K562 (cell line): ENCODE measurements at places on chromosomes 6 and 20.

- DNase-seq, result no peak
- peaks cover 58% of the 10 kb centered on the region for H3K27me3 ChIP-seq
- no peaks in the 10 kb centered on the region for H3K36me3 ChIP-seq
- H3K4me1 ChIP-seq, result 0 out of 2 replicates have a peak, but pooled peaks cover 2% of the 10 kb centered on the region
These were observed 32.1 kb upstream of the IRF4 start for GRCh38 chr6:359261-360035.

DNA sequence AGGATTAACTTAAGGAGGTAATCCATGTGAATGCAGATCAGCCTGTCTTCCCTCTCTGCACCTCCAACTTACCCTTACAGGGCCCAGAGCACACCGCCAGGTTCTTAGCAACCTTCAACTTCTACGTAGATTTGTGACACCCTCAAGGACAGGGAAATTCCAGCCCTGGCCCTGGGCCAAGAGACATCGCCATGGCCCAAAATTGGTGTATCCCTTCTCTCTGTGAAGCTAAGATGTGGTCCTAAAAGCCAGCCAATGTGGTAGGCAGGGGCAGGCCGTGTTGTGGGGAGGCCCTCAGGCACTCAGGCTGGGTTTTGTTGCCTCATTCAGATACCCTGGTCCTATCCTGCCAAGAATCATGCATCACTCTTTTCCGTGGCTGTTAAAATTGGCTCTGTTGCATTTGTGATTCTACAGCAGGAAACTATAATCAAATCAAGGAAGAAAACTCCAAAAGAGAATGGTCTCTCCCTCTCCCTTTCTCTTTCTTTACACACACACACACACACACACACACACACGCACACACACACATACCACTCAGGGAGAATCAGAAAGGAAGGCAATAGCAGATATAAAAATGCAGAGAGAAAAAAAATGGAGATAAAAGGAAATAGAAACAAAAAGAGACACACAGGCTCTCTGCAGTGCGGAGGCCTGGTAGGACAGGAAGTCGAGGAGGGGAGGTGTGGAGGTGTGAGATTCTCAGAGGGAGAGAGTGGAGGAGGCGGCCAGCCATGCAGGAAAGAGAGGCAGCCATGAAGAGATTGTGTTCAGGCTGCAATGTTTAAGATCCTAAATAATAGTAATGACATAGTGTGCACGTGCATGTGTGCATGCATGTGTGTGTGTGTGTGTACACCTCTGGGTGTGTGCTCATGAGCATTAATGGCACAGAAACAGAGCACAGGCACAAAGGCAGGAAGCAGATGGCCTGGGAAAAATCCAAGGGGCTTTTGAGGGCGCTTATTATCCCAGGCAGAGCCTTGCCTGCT lies 201.8 kb upstream of the LRFN2 start:
- H3K4me1 ChIP-seq, result no peaks in the 10 kb centered on the region
- 0 out of 3 replicates have a peak, but pooled peaks cover 2% of the 10 kb centered on the region for H3K27me3 ChIP-seq
- H3K4me3 ChIP-seq, result no peak overlapping the region

- H3K36me3 ChIP-seq, result no peaks in the 10 kb centered on the region
- H3K27ac ChIP-seq, result no peak overlapping the region
- peaks cover 4% of the 10 kb centered on the region; the same call in 2 of the 3 replicates for H3K4me1 ChIP-seq
- no peak overlapping the region for H3K4me3 ChIP-seq
- H3K27me3 ChIP-seq, result no peaks in the 10 kb centered on the region
These were observed 100.1 kb upstream of the ADTRP start for GRCh38 chr6:11878735-11879134.

- H3K27me3 ChIP-seq, result no peaks in the 10 kb centered on the region
- no peaks in the 10 kb centered on the region for H3K36me3 ChIP-seq
- peak; percentile 77 for DNase-seq
- H3K27ac ChIP-seq, result peak overlapping the region; percentile 20; the same call in 1 of the 3 replicates
- peaks cover 7% of the 10 kb centered on the region for H3K4me1 ChIP-seq
- peak overlapping the region; percentile 57 for H3K4me3 ChIP-seq
These were observed 532.8 kb downstream of the RFPL4B start for GRCh38 chr6:112879920-112880413.

DNA sequence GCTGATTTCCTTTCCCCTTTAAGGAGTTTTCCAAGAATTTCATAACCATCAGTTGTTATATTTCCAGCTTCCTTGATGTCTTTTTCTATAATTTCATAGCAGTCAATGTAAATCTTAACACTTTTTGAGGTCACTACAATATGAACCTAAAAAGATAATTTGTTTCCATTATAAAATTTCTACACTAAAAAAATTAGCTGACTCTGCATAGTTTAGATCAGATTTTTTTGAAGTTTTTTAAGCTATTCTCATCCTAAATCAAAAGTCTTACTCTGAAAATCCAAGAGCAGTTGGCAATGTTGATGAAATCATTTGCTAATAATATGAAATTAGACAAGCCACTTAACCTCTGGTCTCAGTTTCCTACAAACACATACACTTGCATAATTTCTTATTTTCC lies 96.8 kb downstream of the COL12A1 start:
- H3K36me3 ChIP-seq, result no peaks in the 10 kb centered on the region
- H3K4me3 ChIP-seq, result no peak overlapping the region
- no peak for DNase-seq

GRCh38 chr6:109073344-109074132 lies 21.1 kb downstream of the SESN1 start:
- peak; percentile 39 for DNase-seq
- no peaks in the 10 kb centered on the region for H3K36me3 ChIP-seq
- H3K4me1 ChIP-seq, result no peaks in the 10 kb centered on the region
- no peak overlapping the region for H3K27ac ChIP-seq

DNA sequence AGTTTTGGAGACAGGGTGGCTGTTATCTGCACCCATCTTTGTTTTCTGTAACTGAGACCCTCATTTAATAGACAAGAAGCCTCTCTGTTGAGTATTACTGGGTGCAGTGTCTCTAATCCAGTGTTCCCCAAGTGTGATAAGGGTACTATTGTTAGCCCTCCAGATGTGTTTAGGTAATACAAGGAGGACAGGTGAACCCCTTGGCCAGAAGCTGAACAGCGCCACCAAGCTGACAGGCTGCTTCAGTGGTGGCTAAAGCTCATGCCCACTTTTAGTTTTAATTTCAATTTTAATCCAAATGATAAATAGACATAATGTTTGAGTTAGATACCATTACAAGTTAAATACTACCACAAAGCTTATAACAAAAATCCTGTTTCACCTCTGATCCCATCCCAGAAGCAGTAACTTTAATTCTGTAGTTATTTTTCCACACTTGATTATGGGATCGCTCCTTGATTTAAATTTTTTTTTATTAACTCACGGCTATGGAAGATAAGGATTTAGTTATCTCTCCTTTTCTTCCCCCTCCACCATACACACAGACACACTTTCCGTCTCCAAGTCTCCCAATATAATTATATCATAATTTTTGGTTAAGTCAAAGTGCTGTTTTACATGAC lies 8.4 kb upstream of the STK35 start:
- no peaks in the 10 kb centered on the region for H3K36me3 ChIP-seq
- no peak overlapping the region for H3K4me3 ChIP-seq
- no peaks in the 10 kb centered on the region for H3K4me1 ChIP-seq
- H3K27me3 ChIP-seq, result 0 out of 3 replicates have a peak, but pooled peaks cover 2% of the 10 kb centered on the region
- no peak overlapping the region for H3K27ac ChIP-seq

GRCh38 chr6:136757150-136757549 lies 35.1 kb downstream of the MAP3K5 start:
- H3K27ac ChIP-seq, result peak overlapping the region; percentile 46; the same call in 2 of the 3 replicates
- peaks cover 57% of the 10 kb centered on the region for H3K4me1 ChIP-seq
- H3K27me3 ChIP-seq, result no peaks in the 10 kb centered on the region

DNA sequence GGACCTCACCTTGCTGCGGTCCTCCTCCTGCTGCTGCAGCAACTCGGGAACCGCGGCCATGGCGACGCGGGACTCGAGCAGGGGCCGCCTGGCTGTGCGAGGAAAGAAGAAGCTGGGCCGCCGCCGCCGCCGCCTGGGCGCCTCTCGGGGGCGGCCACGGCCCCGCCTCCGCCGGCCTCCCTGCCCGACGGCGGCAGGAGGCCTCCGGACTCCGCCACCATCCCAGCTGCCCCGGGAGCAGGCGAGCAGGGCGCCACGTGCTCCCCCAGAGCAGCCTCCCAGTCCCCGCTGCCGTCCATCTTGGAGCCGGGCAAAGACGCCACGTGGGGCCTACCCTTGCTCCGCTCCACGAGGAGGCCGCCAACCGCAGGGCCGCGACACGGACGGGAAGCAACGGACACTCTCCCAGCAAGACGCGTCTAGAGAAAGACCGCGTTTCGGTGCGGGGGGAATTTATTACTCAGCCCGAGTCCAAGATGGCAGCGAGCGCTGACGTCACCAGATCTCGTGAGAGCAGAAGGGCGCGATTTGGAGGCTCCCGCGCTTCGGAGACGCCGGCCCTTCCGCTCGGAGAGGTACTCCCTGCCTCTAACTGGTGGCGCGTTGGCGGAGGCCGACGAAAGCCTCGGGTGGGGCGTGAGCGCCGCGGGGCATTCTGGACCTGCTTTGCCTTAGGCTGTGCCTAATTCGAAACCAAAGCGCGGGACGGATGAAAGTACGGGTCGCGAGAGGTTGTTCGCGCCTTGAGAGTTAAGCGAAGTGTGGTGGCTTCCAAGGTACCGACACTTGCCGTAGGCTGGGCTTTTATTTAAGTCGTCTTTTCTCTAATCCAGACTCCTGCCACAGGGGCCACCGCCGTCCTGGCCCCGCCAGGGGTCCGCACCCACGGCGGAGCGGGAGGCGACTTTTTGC lies at the start of the genes MGME1 and SNX5:
TSS of gene MGME1 (plus strand) at position 653 of the 912 bp plus-strand sequence. CDS start 842 bp downstream, outside the sequence.
TSS of gene SNX5 (minus strand) at position 429 of the 912 bp plus-strand sequence. CDS start at position 60, 369 bp downstream.
- H3K4me3 ChIP-seq, result peak within 1 kb of the TSS; percentile 90
- peaks cover 60% of the 10 kb centered on the region for H3K36me3 ChIP-seq
- peak within 1 kb of the TSS; percentile 100 for H3K27ac ChIP-seq
- peak; percentile 96 for DNase-seq
- no peaks in the 10 kb centered on the region for H3K27me3 ChIP-seq

GRCh38 chr20:62843656-62844055 lies 18.0 kb downstream of the TCFL5 start:
- H3K27ac ChIP-seq, result no peak overlapping the region
- no peak overlapping the region for H3K4me3 ChIP-seq
- peaks cover 27% of the 10 kb centered on the region; the same call in 2 of the 3 replicates for H3K36me3 ChIP-seq
- 0 out of 3 replicates have a peak, but pooled peaks cover under 1% of the 10 kb centered on the region for H3K4me1 ChIP-seq
- no peaks in the 10 kb centered on the region for H3K27me3 ChIP-seq
- DNase-seq, result no peak

- peaks cover 22% of the 10 kb centered on the region; the same call in 2 of the 3 replicates for H3K4me1 ChIP-seq
- H3K36me3 ChIP-seq, result no peaks in the 10 kb centered on the region
- H3K27me3 ChIP-seq, result no peaks in the 10 kb centered on the region
- DNase-seq, result no peak
- no peak overlapping the region for H3K27ac ChIP-seq
These were observed 47.0 kb upstream of the PRND start for GRCh38 chr20:4674672-4675071.

DNA sequence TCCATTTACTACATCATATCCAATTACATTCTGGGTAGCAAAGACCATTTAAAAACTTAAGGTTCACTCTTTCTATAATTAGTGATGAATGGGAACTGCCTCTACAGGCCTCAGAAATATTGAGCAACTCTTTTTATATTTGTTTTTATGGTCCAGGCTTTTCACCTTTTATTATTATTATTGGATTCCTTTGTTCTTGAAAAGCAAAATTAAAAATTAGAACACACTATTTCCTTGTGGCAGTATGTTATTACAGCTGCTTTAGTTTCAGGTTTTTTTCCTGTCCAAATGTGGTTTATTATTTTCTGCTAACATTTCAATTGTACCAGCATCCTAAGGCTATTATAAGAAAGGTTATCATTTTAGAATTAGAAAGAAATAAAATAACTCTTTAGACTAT lies 150.1 kb downstream of the FARS2 start:
- H3K27ac ChIP-seq, result no peak overlapping the region
- H3K4me1 ChIP-seq, result no peaks in the 10 kb centered on the region
- H3K4me3 ChIP-seq, result no peak overlapping the region
- H3K36me3 ChIP-seq, result no peaks in the 10 kb centered on the region

DNA sequence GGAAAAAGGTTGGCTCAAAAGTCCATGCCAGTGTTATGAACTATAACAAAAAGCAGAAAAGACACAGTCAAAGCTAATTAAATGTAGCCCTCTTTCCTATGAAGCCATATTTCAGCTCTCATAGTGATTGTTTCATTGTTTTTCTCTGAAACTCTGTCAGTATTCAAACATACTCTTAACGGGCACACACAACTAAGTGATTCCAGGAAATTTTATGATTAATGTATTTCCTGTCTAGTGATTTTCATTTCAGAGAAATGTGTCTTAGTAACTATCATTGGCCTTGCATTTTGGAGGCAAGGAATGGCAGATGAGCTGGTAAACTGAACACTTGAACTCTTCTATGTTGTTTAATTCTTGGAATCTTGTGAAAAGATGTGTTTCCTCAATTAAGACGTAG lies 68.0 kb downstream of the CLVS2 start:
- H3K36me3 ChIP-seq, result no peaks in the 10 kb centered on the region
- no peak for DNase-seq
- H3K4me3 ChIP-seq, result no peak overlapping the region
- H3K4me1 ChIP-seq, result no peaks in the 10 kb centered on the region
- H3K27ac ChIP-seq, result no peak overlapping the region

- H3K4me3 ChIP-seq, result peak overlapping the region; percentile 49
- DNase-seq, result peak; percentile 50
- no peaks in the 10 kb centered on the region for H3K36me3 ChIP-seq
- no peaks in the 10 kb centered on the region for H3K27me3 ChIP-seq
- H3K4me1 ChIP-seq, result peaks cover 19% of the 10 kb centered on the region; the same call in 2 of the 3 replicates
These were observed 453 bp downstream of the KCNQ5 start for GRCh38 chr6:72622094-72622940.

GRCh38 chr20:34546751-34547181 lies 11.8 kb upstream of the MAP1LC3A start:
- no peaks in the 10 kb centered on the region for H3K27me3 ChIP-seq
- H3K4me1 ChIP-seq, result peaks cover 20% of the 10 kb centered on the region
- H3K4me3 ChIP-seq, result no peak overlapping the region

DNA sequence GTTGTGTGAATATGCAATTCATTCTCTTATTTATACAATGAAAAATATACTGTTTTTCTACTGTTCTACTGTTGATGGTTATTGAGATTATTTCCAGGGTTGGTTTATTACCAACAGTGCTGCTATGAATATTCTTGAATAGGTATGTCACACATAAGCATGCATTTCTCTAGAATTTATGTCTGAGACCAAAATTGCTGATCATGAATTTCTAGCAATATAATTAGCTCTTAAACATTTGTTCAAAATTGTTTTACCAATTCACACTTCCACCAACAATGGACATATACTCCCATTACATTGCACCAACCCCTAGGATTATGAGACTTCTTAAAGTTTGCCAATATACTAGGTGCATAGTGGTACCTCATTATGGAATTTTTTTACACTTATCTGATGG lies 164.1 kb upstream of the KCNQ5 start:
- H3K36me3 ChIP-seq, result no peaks in the 10 kb centered on the region
- H3K27me3 ChIP-seq, result no peaks in the 10 kb centered on the region
- no peak overlapping the region for H3K4me3 ChIP-seq
